ENCODE measurements at places on chromosomes 12 and 14. TPM values are rescaled to one million over a fixed set of nuclear protein-coding genes. Genes with fewer than 3 reads are reported as not detected.
A peak's percentile ranks its signal among the peaks of the same experiment; 100 is the strongest.

Gene A2M
- 124 TPM for total RNA-seq

Gene FOXA1
- not detected for total RNA-seq

Gene NOPCHAP1
- 12.4 TPM for total RNA-seq

Gene DEPDC4
- 0.79 TPM for total RNA-seq

Gene TAS2R14
- 26.0 TPM for total RNA-seq

Gene HEATR5A
- total RNA-seq = 42.8 TPM

Gene MAP1LC3B2
- total RNA-seq = not detected

Gene MYF6
- total RNA-seq = not detected

GRCh38 chr12:67651132-67651695 lies 2.7 kb downstream of the DYRK2 start:
- DNase-seq = no peak

- DNase-seq = no peak
Observed at GRCh38 chr12:93178154-93178878, 199.4 kb upstream of the NUDT4 start.

DNA sequence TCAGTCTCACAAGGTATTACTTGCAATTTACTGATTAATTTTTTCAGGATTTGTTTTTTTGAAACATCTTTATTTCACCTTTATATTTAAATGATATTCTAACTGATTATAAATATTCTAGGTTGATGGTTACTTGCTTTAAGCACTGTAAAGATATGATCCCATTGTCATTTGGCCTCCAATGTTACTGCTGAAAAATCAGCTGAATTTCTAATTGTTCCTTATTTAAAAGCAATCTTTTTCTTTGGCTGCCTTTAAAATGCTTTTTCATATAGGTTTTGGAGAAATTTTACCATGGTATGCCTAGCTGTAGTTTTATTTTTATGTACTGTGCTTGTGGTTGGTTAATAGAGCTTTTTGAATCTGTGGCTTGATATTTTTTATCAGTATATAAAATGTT lies 275.6 kb upstream of the PPFIA2 start:
- DNase-seq = no peak

DNA sequence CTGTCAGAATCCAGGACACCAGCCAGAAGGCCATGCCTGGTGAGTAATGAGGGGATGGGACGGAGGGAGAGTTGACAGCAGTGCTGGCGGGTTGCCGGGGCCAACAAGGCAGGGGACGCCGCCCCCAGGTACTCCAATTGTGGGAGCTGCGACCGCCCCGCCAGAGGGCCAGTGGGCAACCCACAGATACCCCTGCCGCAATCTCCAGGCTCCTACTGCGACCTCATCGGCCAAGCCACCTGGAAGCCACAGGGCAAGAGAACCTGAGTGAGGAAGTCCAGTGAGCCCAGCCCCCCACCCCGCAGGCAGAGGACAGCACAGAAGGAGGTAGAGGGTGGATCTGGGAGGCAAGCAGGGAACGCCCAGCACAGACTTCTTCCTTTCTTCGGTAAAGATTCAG lies 103.0 kb downstream of the RIMBP2 start:
- no peak for DNase-seq

DNA sequence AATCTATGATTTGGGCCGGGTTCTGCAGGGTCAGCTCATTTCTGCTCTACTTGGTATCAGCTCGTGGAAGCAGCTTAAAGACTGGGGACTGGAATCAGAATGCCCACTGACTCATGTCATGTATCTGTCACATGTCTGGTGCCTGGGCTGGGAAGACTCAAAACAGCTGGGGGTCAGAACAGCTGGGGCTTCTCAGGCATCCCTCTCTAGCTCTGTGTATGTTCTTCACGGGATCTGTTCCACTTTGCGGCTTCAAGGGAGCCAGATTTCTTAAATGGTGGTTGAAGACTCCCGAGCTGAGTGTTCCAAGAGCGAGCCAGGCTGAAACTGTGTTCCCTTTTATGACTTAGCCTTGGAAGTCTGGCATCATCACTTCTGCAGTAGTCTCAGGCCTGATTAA lies 11.9 kb downstream of the AEBP2 start:
- no peak for DNase-seq

GRCh38 chr12:51889216-51890132 lies 1.6 kb downstream of the ANKRD33 start:
- no peak for DNase-seq

- DNase-seq = no peak
Observed at GRCh38 chr12:98635657-98636323, 8.8 kb downstream of the IKBIP start.

DNA sequence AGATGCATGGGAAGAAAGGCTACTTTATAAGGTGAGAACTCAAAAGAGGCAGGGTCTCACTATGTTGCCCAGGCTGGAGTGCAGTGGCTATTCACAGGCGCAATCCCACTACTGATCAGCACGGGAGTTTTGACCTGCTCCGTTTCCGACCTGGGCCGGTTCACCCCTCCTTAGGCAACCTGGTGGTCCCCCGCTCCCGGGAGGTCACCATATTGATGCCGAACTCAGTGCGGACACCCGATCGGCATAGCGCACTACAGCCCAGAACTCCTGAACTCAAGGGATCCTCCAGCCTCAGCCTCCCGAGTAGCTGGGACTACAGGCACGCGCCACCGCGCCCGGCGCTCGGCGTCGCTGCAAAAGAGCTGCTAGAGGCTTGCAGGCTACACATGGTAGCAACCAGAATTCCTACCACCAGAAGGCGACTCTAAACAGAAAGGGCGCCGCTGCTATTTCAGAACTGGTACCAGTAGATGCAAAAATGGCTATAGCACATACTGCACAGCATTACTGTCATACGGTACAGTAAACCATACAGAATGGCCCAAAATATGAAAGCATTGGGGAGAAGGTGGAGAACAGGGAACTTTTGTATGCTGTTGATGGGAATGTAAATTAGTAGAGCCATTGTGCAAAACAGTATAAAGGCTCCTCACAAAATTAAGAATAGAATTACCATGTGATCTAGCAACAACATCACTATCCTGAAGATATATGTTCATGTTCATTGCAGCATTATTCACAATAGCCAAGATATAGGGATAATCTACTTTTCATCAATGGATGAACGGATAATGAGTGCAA lies 1.2 kb upstream of the NEMF start:
- peak; percentile 68 for DNase-seq

DNA sequence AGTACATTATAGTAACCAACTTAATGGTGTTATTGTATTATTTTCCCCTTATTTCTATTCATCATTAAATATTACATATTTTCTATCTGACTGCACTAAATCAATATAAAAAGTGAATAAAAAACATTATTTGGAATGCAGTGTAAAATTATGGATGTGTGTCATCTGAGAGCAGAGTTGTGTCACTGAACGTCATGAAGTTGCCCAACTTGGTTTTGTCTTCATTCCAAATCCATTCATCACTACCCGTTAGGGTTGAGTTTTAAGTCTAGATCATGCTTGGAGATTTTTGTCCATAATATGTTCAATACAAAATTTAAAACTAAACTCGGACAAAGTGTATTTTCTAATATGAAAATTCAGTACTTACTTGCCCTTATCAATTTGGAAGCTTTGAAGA lies 16.1 kb downstream of the KLRF1 start:
- no peak for DNase-seq

GRCh38 chr12:110349514-110350151 lies 53.9 kb downstream of the ANAPC7 start:
- DNase-seq = no peak

- DNase-seq = no peak
Observed at GRCh38 chr12:104419717-104420116, 37.0 kb upstream of the CHST11 start.

DNA sequence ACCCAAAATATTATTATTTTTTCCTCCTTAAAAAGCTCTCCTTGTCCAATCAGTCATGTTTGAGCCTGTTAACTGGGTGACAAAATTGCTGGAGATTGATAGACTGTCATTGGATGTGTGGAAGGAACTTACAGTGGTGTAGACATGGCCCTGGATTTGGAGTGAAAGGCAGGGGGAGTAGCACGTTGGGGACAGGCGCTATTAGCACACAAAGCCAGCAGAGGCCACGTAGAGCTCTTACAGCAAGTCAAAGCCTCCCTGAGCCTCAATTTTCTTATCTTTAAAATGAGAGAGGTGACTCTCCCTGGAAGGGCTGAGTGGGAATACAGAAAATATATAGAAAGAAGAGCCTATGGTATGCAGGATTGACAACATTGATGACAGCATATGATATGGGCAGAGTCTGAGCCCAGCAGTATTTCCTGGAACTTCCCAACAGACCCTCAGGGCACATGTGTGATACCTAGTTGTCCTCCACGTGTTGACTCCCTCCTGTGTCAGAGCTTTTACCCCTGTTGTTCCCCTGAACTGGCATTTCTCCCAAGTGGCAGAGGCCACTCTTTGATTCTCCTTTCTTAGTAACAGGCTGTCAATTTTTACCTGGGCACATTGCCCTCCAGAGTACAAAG lies 504.9 kb downstream of the VRK1 start:
- DNase-seq = no peak

- DNase-seq = no peak
Observed at GRCh38 chr14:22489244-22489545, 99.8 kb downstream of the DAD1 start.

- no peak for DNase-seq
Observed at GRCh38 chr14:52240623-52241022, 26.9 kb upstream of the PTGDR start.

DNA sequence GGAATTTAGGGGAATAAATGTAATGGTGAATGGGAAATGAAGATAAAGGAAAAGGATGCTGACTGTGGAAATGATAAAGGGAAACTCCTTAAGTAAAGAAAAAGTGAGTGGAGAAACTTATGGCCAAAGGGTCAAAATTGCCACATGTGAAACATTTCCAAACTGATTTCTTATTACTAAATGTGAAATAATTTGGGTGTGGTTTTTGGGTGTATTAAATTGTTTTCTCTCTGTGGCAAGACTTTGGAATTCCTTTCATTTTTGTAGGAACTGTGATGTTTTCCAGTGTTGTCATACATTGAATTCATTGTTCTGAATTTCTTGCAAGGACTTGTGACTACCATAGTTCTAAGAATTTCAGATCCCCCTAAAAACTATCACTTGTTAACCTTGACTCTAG lies 1891.5 kb upstream of the SEL1L start:
- DNase-seq = no peak

DNA sequence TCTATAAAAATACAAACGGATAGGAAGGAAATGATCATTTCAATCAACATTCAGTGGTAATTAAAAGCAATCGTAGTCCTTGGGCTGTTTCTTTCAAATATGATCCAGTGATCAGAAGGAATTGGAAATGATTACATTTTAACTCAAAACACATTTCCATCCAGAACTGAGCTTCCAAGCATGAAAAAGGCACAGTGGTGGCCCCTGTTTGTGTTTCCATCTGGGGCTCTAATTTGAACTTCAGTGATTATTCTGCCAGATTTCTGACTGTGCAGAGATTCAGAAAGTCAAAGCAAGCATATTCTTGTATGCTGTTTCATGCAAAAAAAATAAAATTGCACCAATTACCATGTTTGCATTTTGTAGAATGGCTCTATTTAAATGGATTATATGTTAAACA lies 157.0 kb upstream of the LMNTD1 start:
- DNase-seq = no peak

DNA sequence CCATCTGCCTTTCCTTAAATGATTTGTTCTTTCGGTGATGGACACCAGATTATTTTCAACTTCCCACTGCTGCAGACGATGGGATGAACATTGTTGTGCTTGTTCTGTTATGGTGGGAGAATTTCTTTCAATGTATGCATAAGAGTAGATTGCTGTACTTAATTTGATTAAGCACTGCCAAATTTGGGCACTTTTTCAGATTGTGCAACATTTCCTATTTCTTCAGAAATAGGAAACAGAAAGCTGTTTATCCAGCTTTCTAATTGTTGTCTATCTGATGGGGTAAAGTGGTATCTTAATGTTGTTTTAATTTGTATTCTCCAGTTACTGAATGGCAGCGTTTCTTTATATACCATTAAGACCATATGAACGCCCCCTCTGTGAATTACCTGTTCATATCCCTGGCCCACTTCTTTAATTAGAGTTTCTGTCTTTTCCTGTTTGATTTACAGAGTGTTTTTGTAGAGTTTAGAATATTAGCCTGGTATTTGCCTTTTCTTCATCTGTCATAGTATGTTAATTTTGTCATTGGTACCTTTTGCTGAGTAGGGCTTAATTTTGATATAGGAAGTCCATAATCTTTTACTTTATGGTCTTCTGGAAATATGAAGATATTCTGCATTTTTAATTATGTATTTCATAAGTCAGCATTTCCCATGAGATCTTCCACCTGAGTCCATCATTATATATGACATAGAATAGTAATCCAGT lies 59.6 kb downstream of the DIP2B start:
- no peak for DNase-seq

DNA sequence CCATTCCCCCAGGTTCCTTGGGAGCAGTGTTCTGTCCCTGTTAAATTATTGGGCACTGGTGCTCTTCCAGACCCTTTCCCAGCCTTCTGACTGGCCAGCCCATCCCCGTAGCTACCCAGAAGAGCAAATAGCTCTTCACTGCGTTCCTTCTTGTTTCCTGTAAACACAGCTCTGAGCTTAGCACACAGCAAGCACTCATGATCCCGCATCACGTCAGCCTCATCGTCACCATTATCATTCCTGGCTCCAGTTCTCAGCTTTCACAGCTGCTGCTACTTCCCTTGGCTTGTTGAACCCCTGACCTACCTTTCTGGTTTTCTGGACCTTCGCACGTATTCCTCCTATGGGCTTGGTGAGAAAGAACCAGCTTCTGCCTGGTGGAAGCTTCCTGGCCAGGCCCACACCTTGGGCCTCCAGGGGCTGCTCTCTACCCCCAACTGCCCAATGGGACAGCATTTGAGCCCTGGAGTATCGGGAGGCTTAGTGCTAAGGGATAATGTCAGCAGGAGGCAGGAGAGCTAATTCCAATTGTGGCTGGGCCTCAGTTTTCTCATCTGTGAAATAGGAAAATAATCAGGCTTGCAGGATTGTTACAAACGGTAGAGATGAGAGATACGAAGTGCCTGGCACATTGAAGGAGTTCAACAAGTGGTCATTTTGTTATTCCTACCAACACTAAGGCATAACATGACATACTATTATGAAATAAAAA lies 22.6 kb upstream of the PAPOLA start:
- no peak for DNase-seq

- DNase-seq = no peak
Observed at GRCh38 chr12:115437061-115437567, 753.1 kb upstream of the TBX3 start.

GRCh38 chr12:121949648-121950397 lies 31.4 kb downstream of the CFAP251 start:
- no peak for DNase-seq
